A549 (cell line): ENCODE measurements at places on chromosomes 5 and 9. TPM values are rescaled to one million over a fixed set of nuclear protein-coding genes. Genes with fewer than 3 reads are reported as not detected.

TLR4 gene
- polyA plus RNA-seq = 0.04 to 0.08 TPM (median 0.05 TPM) in 3 replicates

AQP3 gene
- 5.4 to 7.2 TPM (median 6.2 TPM) in 3 replicates for polyA plus RNA-seq

KCNIP1 gene
- 0.05 TPM in 1 of 3 replicates, not detected in the others for polyA plus RNA-seq

FRMPD1 gene
- 0.03 TPM in 1 of 3 replicates, not detected in the others for polyA plus RNA-seq

TOR4A gene
- polyA plus RNA-seq = 15.6 to 18.6 TPM (median 17.5 TPM) in 3 replicates

NDUFA8 gene
- polyA plus RNA-seq = 145 to 148 TPM (median 147 TPM) in 3 replicates

DNA sequence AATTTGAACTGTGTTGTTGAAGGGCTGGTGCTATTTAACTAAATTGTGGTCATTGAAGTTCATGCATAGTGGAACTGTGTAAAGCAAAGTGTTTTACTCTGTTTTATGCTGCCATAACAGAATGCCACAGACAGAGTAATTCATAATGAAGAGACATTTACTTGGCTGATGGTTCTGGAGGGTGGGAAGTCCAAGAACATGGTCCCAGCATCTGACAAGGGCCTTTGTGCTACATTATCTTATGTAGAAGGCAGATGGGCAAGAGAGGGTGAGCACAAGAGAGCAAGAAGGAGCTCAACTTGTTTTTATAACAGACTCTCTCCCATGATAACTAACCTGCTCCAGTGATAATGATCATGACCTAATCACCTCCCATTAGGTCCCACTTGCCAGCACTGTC, 101.9 kb upstream of the NR3C1 start:
- no peak for DNase-seq

GRCh38 chr5:169121630-169122420, 179.1 kb downstream of the SLIT3 start:
- no peak for DNase-seq

DNA sequence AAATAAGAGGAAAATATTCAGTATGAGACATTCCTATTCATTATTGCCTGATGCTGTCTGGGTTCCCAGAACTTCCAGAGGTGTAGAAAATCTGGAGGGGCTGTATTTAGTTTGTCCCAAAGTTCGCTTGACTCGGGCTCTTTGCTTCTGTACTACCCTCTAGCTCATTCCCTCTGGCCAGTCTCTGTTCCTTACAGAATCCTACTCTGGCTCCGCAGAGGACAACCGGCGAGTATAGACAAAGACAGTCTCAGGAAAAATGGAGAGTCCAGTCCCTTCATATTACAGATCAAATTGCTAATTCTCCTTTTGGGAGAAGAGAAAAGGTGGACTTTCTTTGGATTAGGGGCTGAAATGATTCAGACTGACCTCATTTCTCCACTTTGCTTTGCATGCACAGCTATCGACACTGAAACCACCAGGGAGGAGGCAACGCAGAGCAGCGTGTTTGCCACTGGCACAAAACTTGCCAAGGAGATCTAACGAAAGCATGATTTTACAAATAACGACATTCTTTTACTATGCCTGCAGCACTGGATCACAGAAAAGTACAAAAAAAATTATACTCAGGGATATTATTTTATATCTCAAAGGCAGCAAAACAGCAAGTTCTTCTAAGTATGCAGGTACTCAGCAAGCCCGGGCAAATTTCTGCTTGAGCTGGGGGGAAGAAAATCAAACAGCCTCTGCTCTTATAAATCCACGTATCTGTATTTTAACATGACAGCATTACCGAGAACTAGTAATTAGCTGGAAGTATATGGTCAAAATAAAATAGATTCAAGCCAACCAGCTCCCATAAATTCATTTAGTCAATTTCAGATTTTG, 279.7 kb downstream of the NPR3 start:
- DNase-seq = no peak

DNA sequence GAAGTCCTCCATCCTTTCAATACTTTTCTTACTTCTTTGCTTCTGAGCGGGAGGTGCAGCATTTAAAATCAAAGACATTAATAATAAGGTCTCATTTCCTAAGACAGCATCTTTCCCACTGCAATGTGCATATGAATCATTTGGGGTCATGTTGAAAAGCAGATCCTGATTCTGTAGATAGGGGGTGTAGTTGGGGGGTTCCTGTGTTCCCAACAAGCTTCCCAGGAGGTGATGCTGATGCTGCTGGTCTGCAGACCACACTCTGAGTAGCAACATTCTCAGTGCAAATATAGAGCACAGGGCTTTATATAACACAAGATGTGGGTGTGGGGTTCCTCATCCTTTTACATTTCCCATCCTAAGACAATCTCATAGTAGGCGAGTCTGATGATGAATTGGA, 126.5 kb upstream of the PALM2AKAP2 start:
- DNase-seq = no peak

GRCh38 chr5:177359451-177359851, 1.7 kb downstream of the RGS14 start:
- DNase-seq = no peak

DNA sequence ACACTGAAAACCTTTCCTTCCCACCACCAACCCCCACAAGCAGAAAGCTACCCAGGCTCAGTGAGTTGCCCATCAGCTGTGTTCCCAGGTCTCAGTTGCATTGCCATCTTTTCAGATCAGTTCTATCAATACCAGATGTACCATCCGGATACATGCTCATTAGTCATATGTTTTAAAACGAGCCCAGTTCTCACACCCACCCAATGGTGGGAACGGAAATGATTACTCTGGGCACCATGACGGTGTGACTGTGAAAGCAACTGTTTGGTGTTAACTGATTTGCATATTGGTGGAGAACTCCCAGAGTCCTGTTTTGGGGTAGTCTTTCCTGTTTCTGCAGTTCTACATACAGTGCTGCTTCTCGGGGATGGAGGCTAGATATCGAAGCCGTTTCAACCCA, 212.3 kb downstream of the TRIM36 start:
- no peak for DNase-seq

- peak; percentile 92 for DNase-seq
These were observed 35.0 kb downstream of the IPPK start for GRCh38 chr9:92634712-92635605.

DNA sequence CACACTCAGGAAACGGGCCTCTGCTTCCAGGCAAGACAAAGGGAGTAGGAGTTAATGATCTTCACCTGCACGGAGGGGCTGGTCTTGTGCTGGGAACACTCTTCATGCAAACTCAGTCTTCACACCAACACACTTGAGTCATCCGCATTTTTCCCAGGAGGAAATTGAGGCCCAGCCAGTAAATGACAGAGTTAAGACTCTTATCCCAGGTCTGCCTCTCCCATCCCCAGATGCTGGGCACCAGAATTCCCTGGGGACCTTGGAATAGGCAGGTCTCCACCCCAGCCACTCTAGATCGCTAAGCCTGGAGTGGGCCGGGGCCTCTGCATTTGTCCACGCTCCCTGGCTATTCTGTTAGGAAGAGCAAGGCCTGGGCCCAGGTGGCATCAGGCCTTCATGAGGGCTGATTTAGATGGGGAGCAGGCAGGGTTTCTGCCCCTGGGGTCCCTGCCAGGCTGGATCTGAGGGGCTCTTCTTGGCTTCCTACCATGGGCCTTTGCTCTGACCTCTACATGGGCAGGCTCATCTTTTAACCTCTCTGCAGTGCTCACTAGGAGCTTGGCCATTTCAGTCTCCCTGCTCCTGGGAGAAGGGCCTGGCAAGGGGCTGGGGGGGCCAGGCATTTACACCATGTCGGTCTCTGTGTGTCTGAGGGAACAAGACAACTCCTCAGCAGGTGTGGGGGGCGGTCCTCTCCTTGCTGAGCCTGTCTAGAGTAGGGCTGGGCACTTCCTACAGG, 77.3 kb downstream of the AMBP start:
- DNase-seq = no peak

DNA sequence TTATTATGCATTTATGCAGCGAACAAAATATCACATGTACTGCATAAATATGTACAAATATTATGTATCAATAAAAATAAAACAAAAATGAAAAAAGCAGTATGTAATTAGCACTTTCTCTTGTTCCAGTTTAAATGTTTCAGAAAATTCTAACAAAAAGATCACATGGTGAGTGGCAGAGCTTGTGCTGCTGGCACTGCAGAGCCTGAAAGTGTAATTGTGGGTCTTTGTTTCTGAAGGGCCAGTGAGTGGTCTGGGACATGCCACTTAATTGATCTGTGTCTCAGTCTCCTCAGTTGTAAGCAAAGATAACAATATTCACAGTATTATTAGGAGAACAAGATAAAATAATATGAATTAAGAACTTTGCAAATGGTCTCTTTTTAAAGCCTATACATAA, 39.5 kb upstream of the RAI14 start:
- DNase-seq = no peak

DNA sequence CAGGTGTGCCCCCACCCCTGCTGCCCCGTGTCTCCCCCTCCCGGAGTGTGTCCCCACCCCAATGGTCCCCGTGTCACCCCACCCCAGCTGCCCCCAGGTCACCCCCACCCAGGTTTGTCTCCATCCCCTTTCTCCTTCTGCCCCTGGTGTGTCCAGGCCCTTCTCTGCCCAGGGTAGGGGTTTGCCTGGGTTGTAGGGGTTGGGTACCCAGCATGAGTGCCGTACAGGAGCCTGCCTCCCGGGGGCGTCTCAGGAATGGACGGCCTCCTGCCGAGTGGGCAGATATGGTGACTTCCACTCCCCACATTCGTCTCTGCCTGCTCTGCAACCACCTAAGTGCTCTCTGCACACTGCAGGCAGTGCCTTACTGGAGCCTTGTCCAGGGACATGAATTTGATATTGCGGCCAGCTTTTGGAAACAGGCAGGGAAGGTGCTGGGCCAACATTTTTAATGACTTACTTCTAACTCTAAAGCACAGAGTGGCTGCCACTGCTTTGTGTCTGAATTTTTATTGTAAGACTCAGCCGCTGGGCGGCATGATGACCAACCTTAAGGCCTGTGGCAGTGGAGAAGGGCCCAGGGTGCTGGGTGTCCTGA, 6.7 kb downstream of the LRRC14B start:
- DNase-seq = no peak

DNA sequence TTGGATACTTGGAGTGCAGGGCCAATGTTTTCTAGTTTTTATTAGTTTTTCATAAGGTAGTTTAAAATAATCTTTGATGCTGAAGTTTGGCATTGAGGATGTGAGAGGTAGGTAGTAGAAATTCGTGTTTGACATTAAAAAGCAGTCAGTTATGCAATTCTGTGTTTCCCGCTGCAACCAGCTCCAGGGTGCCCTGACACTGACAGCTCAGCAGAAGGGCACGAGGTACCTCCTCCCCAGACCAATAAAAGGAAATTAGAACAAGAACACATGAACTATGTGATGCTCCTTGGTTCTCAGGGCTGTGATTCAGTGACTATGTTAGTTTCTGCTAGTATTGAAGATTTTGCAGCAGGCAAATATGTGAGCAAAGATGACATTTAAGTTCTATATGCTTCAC, 40.2 kb downstream of the NSUN2 start:
- no peak for DNase-seq

- no peak for DNase-seq
These were observed 58.8 kb downstream of the MAN2A1 start for GRCh38 chr5:109748546-109748945.

DNA sequence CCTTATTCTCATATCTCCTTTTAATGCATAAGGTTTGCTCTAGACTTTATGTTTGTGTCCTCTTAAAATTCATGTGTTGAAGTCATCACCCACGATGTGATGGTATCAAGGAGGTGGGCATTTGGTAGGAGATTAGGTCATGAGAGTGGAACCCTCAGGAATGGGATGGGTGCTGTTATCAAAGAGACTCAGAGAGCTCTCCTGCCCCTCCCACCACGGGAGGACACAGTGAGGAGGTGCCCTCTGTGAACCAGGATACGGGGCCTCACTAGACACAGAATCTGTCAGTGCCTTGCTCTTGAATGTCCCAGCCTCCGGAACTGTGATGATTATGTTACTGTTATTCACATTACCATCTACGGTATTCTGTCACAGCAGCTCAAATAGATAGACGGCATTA, 359.0 kb downstream of the IRX1 start:
- DNase-seq = no peak

- no peak for DNase-seq
These were observed 46.5 kb upstream of the IRX2 start for GRCh38 chr5:2797981-2798380.

- no peak for DNase-seq
These were observed 1.5 kb downstream of the SPINK9 start for GRCh38 chr5:148336704-148337435.

DNA sequence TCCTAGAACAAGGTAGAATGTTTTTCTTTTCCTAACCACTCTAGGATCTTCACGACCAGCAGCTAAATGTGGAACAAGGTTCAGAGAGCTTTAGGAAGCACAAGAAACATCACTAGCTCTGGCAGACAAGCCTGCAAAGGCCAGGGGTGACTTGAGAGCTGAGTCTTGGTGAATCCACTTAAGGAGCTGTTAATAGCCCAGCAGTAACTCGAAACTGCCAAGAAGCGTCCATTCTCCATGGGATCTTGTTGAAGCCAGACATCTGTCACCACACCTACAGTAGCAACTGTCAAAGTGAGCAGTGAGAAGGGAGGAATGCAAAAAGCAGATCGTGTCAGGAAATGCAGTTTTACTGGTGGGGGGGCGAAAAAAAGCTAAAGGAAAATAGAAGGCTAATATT, 87.2 kb downstream of the ATPSCKMT start:
- no peak for DNase-seq

GRCh38 chr5:163809473-163809872, 304.1 kb downstream of the MAT2B start:
- DNase-seq = no peak

DNA sequence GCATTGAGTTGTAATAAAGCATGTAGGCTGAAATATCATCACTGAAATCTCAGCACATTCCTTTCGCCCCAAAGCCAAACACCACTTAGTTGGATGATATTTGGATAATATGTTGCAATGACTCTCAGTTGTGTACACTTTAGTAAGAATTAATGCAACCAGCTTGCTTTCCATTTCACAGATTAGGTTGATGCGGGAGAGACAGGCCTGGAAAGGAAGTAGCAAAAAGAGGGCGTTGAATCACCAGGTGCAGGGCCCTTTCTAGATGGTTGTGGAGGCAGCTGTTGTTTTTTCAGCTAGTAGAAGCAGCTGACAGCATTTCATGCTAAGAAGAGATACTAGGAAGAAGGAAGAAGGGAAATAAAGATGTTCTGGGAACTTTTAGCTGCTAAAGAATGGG, 30.9 kb downstream of the DMRT3 start:
- DNase-seq = no peak

GRCh38 chr9:19918630-19919029, 129.8 kb upstream of the SLC24A2 start:
- no peak for DNase-seq

- DNase-seq = no peak
These were observed 78.7 kb upstream of the PTPN3 start for GRCh38 chr9:109576762-109577161.

DNA sequence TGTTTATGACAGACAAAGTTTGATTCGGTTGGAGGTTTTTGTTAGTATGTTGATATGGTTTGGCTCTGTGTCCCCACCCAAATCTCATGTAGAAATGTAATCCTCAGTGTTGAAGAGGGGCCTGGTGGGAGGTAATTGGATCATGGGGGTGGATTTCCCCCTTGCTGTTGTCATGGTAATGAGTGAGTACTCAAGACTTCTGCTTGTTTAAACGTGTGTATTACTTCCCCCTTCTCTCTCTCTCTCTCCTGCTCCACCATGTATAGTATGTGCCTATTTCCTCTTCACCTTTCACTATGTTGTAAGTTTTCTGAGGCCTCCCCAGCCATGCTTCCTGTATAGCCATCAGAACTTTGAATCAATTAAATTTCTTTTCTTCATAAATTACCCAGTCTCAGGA, 415.1 kb downstream of the HCN1 start:
- no peak for DNase-seq

GRCh38 chr5:136811086-136811485, 445.7 kb upstream of the TRPC7 start:
- DNase-seq = no peak
